ENCODE measurements at places on chromosomes 6 and 20.

DNA sequence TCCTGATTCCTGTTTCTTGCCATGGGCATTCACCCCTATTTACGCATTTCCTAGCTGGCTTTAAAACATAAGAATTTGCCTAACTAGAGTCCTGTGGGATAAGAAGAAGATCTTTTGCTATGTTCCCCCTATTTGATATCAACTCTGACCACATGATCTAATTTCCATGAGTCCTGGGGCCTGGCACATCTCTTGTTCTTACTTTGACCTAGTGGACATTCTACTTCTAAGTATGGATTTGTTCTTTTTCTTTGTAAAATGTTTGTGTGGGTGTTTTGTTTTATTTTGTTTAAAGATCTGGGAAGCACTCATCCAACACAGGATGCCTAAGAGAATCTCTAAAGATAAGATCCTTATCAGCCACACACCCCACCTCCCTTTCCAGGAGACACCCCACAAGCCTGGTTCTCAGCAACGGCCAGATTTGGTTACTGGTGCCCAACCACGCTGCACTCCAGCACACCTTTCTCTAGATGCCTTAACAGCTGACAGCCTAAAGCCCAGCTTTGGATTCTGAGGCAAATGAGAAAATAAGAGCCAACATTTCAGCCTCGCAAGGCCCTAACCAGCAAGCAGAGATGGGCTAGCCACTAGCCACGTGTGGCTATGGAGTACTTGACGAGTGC lies 74.7 kb downstream of the SLC23A2 start:
- no peak for DNase-seq

DNA sequence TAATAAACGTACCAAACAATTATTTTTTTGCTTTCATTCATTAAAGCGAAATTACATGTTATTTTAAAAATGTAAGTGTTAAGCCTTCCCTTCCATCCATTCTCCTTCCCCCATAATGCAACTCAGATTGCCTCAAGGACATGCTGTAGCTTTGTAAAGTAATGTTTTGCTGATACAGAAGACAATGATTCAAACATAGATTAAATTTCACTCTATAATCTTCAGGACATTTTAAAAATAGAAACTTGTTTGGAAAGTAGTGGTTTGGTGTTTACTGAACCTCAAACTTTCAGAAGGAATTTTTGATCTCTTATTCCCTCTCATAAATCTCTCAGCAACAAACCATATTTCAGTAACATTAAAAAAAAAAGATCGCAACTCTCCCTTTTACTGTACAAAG lies 350.9 kb upstream of the HSF2 start:
- no peak for DNase-seq

DNA sequence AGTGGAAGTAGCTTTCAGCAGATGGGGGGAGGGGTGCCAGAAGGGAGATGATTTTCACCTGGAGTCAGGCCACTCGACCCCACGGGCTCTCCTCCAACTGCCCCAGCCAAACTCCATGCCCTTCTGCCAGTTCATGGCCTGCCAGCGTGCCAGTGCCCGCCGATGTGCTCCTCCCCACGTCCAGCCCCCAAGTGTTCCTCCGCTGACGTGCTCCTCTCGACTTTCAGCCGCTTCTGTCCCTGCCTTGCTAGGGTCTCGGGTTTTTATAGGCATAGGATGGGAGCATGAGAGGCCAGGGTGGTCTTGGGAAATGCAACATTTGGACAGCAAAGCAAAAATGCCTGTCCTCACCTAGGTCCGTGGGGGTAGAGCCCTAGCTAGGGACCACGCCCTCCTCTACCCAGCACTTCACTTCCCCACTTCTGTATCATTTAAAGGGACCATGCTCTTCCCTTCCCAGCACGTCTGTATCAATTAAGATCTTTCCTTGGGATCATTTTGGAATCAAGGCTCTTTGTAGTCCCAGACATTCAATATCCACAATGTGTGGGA lies 54.4 kb downstream of the PRND start:
- no peak for DNase-seq

- DNase-seq = no peak
These were observed 649.1 kb downstream of the EPM2A start for GRCh38 chr6:145086197-145086596.

- no peak for DNase-seq
These were observed 291.8 kb downstream of the FOXC1 start for GRCh38 chr6:1901556-1901955.

DNA sequence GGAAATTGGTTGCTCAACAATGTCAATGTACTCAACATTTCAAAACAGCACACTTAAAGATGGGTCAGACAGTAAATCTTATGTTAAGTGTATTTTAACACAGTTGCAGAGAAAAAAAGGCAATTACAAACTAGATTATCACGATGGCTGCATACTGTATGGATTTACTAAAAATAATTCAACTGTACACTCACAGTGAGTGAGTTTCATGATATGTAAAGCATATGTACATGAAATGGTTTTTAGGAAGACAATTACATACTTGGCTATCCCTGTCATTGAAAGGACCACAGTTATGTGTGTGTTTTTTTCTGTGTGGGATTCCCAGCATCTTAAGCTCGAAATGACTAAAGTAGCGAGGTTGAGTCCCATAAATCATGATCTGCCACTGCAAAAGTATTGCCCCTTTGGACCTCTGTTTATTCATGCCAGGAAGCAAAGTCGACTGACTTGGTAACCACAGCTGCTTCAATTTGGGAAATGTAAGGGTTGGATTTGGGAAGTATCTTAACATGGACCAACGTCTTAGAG lies 5.5 kb upstream of the SALL4 start:
- DNase-seq = no peak

DNA sequence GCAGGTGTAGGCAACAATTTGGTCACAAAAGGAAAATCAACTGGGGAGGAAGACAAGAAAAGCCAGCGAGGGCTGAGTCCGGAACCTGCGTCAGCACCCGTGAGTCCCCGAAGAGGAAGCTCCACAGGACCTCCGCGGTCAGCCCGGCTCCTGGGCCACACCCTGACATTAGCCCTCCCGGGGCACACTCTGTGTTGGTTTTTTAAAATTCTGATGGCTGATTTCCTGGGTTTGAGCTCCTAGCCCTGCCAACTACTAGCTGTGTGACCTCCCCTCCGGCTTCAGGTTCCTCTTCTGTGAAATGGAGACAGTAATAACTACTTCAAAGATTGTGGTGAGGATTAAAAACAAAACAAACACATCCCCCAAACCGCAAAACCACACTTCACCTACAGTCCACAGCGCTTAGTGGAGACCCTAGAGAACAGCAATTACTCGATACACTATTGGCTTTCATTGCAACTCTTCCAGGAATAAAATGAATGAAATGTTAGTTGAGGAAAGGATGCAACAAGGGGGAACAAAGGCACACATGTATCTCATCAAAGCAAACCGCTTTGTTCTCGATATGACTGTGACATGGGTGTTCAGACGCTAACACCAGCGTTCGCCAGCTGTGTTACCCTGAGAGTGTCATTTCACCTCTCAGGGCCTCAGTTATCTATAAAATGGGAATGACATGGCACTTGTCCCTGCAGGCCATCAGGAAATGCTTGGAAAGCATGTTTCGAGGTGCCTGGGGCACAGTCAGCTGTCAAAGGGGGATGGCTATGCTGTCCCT lies 985 bp downstream of the ZBP1 start:
- DNase-seq = peak; percentile 71
